ENCODE measurements at places on chromosomes 4 and X.
A peak's percentile ranks its signal among the peaks of the same experiment; 100 is the strongest.

DNA sequence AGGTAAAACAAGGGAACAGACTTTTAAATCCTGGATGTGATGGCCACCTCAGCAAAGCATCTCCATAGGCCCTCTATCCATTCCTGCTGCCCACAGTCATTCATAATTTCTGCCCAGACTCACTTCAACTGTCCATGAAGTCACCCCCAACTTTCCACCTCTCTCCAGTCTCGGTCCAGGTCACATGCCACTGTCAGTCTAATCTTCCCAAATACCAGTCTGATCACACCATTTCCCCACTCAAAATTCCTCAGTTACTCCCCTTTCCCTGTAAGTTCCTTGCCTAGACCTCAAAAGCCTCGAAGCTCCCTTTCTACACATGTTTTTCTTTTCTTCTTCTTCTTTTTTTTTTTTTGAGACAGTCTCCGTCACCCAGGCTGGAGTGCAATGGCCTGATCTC is 51.2 kb upstream of the HOPX start:
- no peak for DNase-seq

DNA sequence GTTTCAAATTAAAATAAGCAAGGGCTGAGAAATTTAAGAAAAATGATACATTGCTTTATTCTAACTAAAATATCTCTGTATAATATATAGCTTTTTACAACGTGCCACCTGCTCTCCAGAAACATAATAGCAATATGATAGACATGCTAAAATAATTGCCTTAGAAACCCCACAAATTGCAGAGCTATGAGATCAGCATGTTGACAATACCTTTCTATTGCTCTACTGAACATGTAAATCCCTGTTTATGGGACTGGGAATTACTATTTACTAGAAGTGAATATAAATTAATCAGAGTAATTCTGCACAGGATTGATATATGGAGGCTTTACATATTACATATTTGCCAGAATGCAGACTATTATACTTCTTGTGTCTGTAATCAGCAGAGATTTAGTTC is 1831.1 kb upstream of the IGFBP7 start:
- DNase-seq = no peak

DNA sequence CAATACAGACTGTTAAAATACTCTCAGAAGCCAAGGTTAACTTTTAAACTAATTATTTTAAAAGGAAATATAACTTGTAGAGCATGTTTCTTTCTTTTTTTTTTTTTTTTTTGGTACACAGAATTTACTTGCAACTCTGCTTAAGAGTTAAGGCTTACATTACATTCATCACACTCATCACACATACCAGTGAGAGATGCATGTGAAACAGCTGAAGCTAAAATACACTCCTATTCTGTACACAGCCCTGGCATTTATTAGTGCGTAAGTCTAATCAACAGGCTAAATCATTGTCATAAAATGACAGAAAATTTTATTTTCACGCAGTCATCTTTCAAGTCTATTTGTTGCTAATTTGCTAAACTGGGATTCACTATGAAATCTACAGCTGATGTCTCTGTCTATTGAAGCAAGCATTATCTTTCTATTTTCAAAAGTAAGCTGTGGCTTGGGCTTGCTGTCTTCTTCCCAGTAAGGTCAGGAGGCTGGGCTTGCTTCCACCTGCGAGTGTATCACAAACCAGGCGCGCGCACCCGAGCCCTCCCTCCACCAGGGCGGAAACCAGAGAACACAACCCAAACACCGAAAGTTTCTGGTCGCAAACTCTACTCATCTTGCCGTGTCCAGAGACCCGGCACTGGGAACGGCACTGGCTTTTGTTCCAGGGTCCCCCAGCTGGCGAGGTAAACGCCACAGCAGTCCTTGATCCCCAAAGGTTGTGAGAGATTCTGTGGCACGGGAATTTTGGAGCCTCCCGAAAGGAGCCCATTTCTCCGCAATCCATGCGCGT is 3.9 kb downstream of the MAML3 start:
- DNase-seq = peak; percentile 58

DNA sequence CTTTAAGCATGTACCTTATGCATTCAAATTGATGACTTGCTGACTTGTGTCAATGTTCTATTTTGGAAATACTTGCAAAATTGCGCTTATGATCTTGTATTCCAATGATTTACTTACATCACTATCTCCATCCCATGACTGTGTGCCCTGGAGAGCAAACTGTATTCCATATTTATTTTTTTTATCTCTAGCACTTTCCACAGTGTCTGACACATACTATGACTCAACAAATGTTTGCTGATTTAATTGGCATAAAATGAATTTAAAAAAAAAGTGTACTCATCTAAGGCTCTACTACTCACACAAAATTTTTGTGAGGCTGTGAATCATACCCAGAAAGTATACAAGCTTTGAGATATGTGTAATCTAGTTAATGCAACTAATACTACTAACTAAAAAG is 1066.8 kb upstream of the ADGRL3 start:
- DNase-seq = no peak

- no peak for DNase-seq
These were observed 219.3 kb downstream of the TRAM1L1 start for GRCh38 chr4:116866106-116866505.

DNA sequence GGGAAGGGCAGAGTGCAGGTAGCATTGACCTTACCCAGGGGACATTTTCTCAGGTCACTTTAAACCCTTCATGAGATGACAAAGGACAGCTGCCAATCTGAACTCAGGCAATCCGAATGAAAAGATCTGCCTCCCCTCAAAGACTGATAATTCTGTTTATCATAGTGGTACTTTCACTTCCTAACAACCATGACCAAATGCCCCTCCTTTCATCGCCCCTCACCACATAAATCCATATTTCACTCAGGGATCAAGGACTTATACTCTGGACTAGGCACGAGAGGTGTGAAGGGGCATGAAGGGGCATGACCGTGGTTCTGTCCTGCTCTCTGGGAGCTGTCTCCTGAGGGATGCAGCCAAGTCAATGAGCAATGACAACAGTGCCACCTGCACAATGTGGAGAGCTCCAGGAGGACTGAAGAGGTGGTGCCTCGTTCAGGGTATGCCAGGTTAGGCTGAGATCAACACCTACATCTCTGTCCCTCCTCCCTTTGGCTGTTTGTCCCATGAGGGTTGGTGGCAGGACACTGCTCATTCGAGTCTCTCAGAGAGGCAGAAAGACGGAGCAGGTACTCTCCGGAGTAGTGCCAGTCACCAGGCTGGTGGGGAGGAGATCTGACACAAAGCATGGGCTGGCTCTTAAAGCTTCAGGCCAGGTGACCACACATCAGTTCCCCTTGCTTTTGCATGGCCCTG is 12.5 kb downstream of the HS3ST1 start:
- no peak for DNase-seq

DNA sequence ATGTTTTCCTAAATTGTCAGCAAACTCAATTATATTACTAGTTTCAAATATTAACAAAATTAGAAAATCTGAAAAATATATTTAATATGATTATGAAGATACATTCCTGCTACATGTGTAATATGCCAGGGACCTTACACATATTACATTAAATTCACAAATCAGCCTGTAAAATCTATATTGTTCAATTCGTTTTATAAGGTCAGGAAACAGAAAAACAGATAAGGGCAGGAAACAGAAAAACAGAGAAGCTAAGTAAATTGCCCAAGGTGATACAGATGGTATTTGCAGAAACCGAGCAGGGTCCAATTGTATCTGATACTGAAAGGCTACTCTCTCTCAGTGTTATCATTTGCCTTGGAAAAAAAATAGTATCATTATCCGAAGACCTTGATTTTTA is 739.0 kb downstream of the DMD start:
- DNase-seq = no peak

DNA sequence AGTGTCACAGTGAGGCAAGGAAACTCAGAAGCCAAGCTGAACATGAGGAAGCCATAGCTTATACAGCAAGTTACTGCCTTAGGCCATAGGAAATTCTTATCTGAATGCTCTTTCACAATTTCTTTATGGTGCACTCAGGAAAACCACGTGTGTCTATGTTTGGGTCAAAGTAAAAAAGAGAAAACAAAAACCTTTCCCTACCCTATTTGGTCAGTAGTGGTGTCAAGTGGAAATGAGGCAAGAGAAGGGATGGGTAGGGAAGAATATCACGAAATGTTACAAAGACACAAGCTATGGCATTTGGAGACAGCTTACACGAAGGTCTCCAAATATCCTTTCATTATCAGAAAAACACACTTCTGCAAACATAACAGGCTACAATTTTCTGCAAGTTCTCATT is 83.4 kb upstream of the INPP4B start:
- no peak for DNase-seq

- no peak for DNase-seq
These were observed 552.6 kb downstream of the PPARGC1A start for GRCh38 chr4:23337292-23337691.

GRCh38 chr4:151015459-151016347 is 619 bp upstream of the LRBA start:
- peak; percentile 71 for DNase-seq

- no peak for DNase-seq
These were observed 199.4 kb upstream of the DDX53 start for GRCh38 chrX:22800360-22800759.

DNA sequence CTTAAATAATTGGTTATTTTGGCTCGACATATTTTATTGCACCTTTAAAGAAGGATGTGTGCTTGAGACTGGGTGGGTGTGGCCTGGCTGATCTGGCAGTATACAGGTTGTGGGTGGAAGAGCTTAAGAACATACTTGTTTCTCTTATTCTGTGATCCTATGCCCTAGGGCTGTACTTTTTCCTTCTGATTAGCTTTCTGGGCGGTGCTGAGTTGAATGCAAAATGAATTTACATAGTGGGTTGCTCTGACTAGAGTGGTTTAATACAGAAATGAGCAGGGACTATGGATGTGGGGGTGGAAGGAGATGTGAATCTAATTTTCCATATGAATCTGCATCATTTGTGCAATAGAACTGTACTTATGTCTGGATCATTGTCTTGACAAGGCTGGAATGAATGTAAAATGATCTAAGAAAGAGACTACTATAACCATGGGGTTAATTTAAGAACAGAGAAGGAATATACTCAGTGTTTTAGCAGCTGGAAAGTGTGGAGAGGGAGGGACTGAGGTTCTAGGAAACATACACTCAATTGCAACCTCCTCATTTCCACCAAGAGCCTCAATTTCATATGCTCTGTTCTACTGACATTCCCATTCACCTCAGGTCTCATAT is 73.7 kb downstream of the RLIM start:
- no peak for DNase-seq

GRCh38 chrX:154779261-154779660 is 16.6 kb downstream of the DKC1 start:
- no peak for DNase-seq

- no peak for DNase-seq
These were observed 69.7 kb upstream of the MAMLD1 start for GRCh38 chrX:150293311-150294013.

GRCh38 chr4:5940470-5941203 is 47.8 kb upstream of the CRMP1 start:
- no peak for DNase-seq

DNA sequence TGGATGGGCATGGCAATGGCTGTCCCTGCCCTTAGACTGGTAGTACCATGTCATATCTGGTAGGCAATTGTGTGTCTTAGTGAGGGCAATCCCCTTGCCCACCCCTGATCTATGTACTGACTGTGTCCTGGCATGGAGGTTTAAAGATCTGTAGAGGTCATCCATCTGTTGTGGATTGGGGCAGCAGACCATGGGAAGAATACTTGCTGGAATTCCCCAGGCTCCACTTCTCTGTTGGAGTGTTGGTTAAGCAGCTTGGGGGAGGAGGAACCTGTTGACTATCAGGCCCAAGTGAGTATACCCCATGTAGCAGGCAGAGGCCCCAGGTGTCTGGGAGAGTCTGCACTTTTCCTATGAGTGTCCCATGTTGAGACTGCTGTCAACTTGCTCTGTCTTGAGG is 246.7 kb upstream of the DIPK2B start:
- no peak for DNase-seq

GRCh38 chr4:154366956-154367355 is 124.6 kb downstream of the DCHS2 start:
- DNase-seq = no peak

DNA sequence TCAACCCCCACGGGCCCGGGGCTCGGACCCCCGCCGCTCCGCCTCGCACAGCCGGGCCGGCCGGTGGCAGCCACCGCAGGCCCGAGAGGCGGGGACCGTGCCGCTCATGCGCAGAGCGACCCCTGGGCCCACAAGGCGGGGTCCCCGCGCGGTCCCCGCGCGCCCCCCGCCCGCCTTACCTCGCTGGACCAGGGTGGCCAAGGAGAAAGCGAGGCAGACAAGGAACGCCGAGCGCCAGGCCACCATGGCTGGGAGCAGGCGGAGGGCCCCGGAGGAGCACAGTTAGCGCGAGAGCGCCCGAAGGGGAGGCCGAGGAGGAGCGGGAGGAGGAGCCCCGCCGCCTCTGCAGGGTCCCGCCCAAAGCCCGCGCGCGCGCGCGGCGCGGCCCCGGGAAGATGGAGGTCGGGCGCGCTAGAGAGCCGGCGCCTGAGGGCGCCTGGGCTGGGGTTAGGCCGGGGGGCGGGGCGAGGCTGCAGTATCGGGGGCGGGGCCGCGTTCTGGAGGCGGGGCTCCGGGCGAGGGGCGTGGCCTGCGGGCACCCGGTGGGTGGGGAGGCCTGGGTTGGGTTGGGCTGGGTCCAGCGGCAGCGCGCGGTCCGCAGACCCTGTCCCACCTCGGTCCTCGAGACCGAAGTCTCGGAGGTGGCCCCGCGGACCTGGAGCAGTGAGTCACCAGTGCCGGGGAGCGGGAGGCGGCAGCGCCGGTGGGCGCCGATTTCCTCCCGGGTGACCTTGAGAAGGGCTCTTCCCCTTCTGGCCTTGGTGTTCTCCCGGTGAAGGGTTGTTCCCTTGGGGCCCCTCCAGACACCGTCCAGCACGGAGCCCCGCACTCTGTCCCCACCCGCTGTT is at the start of gene CD99L2:
TSS of gene CD99L2 (minus strand) at position 326 of the 848 bp plus-strand sequence. CDS start at position 246, 80 bp downstream.
- DNase-seq = peak; percentile 85

DNA sequence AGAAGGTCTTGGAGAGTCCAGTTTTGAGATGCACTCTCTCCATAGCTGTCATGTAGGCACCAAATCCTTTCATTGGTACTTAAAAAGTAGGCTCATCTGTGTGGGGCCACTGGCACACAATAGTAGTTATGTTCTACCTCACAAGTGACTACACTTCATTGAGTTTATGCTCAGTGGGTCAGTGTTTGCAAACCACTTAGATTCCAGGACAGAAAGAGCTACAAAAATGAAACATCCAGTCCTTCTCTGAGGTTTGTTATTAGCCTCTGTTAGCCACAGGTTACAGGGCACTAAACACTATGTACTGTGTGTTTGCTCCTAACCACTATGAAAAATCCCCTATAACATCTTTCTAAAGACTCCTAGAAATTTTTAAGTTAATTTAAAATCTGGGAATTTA is 13.8 kb downstream of the RAB28 start:
- no peak for DNase-seq

GRCh38 chrX:17067534-17067933 is 121.1 kb downstream of the REPS2 start:
- no peak for DNase-seq

GRCh38 chr4:85761803-85762528 is 287.0 kb downstream of the ARHGAP24 start:
- DNase-seq = no peak

DNA sequence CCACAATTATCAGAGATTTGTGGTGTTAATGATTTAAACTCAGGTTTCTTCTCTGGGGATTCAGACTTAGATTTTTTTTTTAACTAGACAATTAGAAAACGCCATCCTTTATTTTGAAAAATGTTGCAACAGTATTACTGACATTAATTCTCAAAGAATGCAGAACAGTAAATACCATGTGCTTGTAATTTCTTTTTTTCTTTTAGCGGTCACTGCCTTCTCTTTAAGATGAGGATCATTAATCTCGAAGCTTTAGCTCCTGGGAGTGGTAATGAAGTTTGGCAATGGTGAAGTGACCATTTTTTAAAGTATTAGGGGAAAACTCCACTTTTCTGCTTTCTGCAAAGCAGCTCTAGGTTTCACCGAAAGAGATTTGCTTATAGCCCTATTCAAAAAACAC is 164.0 kb upstream of the MBNL3 start:
- no peak for DNase-seq
